ENCODE measurements at places on chromosomes 16 and 17.

DNA sequence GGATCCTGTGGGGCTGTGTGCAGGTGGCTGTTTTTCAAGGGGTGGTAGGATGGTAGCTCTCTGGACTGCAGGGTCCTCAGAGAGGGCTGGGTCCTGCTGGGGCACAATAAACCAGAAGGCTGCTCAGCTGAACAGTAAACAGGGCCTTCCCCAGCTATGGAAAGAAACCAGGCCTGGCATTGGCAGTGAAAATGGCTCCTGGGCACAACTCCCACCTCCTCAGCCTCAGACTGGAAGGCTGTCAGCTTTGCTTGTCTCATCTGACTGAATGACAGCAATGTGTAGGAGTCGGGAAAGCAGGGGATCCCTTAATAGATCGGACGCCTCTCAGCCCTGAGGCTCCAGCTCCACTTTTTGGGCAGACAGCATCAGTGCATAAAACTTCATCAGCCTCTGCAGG lies 59.8 kb upstream of the NLRP1 start:
- no peak for DNase-seq

DNA sequence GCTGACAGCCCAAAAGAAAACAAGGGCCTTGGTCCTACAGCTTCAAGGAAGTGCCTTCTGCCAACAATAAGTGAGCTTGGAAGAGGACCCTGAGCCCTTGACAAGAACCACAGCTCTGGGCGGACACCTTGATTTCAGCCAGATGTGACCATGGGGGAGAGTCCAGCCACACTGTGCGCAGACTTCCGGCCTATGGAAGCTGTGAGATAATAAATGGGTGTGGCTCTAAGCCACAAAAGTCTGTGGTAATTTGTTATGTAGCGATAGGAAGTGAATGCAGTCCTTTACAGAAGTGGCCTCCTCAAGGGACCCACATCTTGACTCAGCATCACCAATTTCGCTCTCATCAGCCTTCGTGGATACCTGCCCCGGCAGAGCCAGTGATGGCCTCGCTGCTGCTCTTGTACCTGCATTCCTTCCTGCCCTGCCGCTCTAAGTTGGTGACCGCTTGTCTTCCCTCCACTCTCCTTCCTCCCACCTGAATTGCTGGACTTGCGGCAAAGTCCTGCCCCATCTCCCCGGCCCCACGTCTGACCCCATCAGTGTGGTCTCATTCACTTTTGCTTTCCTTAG lies 29.3 kb downstream of the PRSS54 start:
- DNase-seq, result no peak

GRCh38 chr17:57284583-57284982 lies 28.3 kb downstream of the MSI2 start:
- peak; percentile 38 for DNase-seq

- DNase-seq, result no peak
These were observed 11.1 kb upstream of the CD300LD start for GRCh38 chr17:74603037-74603635.

GRCh38 chr16:87202346-87202745 lies 114.8 kb downstream of the C16orf95 start:
- DNase-seq, result no peak

GRCh38 chr17:83058266-83058798 lies 21.1 kb upstream of the METRNL start:
- no peak for DNase-seq

DNA sequence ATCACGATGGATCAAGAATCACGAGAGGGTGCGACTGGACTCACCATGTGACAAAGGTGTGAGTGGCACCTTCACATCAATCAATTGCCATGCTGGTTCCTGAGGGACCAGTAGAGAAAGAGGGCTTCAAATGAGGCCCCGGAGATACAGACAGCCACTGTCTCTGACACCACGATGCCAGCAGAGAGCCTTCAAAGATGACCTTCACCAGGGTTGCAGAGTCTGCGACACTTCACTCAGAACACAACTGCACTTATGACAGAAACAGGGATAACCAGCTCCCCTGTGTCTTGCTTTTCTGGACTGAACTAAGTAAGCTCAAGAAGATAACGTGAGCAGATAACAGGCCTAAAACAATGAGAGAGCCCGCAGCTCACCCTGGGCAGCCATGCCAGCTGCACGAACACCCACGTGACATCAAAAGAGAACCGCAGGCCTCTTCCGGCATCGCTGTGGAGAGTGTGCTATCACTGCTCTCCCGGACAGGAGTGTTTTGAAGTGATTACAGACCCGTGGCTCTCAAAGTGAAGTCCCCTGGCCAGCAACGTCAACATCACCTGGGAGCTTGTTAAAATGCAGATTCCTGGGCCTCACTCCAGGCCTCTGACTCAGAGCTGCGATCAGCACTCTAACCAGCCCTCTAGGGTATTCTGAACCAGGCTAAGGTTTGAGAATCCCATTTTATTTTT lies 36.4 kb downstream of the KLHDC4 start:
- no peak for DNase-seq

DNA sequence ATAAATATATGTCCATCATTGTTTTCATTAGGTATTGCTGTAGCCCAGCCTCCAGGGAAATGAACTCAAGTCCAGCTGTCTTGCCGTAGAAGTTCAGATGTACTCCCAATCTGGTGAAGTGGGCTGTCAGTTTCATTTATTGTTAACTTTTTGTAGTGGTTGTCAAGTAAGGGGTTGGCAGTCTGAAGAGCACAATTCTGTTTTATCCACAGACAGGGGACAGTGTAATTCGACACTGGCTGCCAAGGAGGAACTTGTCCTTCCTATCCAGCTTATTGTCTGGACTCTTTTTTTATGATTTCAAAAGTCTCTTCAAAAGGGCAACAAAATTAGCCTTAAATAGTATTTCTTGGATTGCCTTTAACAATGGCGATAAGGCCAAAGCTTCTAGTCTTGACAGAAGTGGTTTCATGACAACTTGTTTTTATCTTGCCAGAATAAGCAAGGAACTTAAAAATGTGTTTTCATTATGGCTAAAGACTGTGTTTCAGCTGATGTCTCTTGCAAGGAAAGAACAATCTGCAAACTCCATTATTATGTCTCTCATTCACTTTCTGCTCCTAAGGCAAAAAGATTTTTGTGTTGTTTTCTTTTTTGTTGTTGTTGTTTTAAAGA lies 73.9 kb upstream of the TANC2 start:
- DNase-seq, result no peak

- no peak for DNase-seq
These were observed 8.9 kb downstream of the CCNF start for GRCh38 chr16:2438121-2438520.

DNA sequence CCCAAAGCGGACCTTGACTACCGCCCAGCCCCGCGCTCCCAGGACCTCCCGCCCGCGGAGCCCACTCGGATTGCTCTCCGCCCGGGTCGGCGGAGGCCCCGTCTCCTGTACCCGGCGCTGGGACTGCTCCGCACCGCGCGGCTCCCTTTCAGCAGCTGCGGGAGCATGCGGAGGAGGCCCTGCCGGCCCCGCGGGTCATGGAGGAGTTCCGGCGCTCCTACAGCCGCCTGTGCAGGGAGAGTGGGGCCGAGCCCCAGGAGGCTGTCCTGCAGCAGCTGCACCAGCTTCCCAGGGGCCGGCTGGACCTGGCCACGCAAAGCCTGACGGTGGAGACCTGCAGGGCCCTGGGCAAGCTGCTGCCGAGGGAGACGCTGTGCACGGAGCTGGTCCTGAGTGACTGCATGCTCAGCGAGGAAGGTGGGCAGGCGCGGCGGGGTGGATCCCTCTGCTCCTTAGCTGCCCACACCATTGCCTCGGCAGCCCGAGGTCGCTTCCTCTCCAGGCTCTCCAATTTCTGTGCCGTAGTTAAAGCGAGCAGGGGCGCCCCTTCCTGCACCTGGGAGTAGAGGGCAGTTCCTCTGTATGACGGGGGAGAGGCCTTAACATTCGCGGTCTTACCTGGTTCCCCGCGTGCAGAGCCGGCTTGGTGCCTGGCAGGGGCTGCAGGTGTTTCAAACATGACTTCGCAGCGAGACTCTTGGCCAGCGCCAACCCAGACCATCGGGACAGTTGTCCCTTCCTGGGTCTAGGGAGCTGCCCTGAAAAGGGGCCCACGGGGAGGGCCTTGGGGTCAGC lies 539 bp downstream of the LRRC45 start:
- peak; percentile 35 for DNase-seq

- no peak for DNase-seq
These were observed 9.3 kb upstream of the ABCC11 start for GRCh38 chr16:48256579-48257177.

DNA sequence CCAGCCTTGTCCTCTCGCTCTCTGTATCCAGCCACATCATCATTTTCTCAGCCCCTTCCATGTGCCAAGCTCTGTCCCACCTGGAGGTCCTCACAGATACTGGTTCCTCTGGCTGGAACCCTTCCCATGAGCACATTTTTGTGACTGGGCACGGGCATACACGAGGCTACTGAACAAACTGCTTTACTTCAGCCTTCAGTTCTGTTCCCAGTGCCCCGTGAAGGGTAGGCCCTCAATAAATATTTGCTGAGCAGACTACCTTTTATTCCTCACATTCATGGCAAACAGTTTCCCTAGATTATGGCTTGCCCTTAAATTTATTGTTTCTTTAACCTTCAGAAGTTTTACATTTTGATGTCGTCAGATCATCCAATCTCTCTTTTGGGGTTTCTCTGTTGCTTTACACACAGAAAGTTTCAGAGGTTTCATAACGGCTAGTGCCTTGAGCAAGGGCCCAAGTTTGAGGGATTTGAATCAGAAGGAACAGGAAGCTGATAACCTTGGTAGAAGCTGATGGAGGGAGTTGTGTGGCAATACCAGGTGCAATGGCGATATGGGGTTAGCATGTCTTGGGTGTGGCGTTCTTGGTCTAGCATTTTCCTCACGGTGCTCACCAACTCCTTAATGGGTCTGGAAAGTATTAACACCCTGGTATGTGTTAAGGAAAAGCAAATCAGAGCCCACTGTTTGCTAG lies 27.8 kb downstream of the TMEM92 start:
- DNase-seq, result peak; percentile 11

DNA sequence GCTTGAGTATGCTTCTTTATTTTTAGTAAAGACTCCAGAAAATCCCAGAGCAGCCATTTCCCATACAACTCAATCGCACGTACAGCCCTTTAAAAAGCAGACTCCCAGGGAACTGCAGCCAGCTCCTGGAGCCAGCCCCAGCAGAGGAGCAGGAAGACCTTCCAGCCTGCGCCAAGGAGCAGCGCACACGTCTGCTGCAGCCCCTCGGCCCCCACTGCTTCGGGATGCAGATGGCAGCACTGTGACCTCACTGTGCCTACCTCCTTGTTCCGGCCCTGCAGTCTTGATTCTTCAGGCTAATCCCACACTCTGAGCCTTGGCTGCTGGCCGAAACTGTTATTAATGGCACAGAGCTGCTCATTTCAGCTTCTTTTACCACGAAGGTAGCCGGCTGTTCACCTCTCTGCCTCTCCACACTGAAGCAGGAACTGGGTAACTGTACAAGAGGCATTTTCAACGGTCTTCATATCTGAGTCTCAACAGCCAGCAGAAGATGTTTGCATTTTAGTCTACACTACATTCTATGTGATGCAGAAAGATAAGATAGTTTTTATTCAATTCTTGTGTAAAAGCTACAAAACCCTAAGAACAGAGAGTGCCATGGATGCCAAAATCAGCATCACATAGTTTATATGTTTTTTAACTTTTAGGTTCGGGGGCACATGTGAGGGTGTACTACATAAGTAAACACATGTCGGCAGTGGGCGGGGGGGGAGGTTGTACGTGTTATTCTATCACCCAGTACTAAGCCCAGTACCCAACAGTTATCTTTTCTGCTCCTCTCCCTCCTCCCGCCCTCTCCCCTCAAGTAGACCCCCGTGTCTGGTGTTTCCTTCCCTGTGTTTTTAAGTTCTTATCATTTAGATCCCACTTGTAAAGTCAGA lies 130.9 kb downstream of the ANKRD11 start:
- no peak for DNase-seq

DNA sequence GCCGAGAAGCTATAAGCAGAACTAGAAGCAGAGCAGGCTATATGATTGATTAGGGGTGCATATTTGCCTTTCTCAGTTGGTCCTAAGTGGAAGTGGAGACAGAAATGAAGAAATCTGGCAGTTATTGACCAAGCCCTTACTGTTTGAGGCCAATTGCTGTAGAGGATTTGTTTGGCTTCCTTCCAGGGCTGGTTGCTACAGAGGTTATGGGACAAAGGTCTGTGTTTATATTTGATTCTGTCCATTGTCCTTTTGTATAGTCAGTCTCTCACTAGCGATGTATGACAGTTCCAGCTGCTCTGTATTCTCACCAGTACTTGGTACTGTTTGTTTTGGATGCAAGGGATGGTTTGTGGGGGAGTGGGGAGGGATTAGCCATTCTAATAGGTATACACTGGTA lies 7.3 kb upstream of the ALOX15 start:
- no peak for DNase-seq

DNA sequence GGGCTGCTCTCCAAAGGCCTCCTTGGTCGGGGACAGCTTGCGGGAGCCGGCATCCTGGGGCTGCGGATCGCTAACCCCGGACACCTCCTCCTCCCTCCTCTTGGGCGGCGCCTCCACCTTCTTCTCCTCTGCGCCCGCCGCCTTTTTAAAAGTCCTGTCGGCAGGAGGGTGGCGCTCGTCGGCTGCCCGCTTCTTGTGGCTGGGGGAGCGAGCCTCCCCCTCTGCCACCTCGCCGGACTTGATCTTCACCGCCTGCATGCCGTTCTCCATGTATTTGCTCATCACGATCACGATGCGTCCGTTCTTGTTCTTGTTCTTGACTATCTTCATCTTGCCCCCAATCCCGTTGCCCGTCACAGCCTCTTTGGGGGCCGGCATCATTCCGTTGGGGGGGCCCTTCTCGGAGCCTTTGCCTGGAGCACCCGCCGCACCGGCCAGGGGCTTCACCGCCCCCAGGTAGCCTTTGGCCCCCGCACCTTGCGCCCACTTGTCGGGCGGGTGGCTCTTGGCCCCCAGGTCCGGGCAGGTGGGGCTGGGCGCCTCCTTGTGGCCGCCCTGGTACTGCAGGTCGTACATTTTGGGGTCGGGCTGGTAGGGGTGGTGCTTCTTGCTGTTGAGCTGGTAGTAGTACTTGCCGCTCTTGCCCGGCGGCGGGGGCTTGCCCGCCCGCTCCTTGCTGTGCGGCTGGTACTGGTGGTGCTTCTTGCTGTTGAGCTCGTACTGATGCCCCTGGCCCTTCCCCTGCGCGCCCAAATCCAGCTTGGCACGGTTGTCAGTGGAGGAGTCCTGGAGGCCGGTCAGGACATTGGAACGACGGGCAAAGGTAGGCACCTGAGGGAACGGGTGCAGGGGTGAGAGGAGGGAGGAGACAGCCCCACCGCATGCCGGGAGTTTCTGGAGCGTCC lies 4.4 kb downstream of the CBX4 start:
- DNase-seq, result no peak

DNA sequence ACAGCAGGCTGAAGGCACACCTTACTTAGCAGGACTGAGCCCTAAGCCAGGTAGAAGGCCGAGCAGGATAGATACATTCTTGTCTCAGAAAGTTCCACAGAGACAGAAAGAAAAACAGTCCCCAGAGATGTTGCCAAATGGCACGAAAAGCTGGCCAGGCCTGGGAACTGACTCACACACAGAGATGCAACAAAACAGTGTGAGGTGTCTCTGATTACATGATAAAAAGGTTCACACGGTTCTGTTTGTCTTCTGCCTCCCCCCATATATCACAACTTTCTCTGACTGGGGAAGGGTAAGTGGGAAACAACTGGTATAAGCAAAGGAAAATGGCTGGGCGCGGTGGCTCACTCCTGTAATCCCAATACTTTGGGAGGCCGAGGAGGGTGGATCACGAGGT lies 1.7 kb downstream of the WBP2 start:
- DNase-seq, result no peak
